ENCODE measurements at places on chromosomes 11 and 22.

DNA sequence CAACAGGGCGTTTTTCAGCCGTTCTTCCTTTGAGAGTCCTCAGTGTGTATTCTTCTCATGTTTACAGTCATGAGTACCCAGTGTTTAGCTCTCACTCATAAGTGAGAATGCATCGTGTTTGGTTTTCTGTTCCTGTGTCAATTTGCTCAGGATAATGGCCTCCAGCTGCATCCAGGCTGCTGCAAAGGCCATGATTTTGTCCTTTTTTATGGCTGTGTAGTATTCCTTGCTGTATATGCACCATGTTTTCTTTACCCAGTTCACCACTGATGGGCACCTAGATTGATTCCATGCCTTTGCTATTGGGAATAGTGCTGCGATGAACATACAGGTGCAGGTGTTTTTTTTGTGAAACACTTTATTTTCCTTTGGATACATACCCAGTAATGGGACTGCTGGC is 23.5 kb downstream of the B3GAT1 start:
- no peak for DNase-seq

DNA sequence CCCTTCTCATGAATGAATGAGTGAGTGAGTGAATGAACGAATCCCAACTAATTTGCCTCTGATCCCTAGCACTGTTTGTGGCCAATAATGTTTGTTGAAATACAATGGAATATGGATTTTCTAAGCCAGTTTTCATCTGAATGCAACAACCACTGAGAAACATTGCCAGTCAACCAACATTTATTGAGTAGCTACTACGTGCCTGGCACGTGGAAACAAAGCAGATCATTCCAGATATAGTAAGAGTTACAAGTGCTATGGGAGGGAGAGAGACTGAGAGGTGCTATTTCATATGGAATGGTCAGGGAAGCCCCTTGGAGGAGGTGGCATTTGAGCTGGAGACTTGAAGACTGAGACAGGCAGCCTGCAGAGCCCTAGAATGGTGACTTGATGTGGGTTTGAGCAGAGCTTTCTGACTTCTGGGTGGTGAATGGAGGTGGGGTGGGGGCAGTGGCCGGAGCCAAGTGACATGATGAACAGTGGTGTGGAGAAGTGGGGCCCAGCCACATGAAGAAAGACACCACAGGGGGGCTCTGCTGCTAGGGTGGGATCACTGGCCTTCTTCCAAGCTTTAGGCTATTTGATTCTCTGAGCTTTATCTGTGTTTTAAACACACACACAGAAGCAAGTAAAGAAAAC is 35.1 kb upstream of the SMTN start:
- no peak for DNase-seq

DNA sequence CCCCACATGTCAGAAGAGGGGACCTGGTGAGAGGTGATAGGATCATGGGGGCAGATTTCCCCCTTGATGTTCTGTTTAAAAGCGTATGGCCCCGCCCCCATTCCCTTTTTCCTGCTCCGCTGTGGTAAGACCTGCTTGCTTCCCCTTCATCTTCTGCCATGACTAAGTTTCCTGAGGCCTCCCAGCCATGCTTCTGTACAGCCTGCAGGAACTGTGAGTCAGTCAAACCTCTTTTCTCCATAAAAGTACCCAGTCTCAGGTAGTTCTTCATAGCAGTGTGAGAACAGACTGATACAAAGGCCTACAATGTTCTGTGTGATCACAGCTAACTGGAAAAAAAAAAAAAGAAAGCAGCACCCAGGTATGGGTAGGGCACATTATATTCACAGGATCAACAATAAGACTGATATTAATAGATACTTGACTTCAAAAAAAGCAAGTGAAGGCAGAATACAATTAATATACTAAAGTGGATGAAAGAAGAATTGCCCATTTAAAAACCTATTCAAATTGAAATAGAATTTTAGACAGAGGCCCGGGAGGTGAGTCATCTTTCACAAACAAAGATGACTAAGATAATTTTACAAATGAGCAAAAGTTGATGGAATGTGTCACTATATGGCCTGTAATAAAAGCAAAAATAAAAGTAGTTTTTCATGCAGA is 1.7 kb upstream of the OR52K1 start:
- no peak for DNase-seq

- DNase-seq, result no peak
These were observed 82.5 kb downstream of the ARHGAP42 start for GRCh38 chr11:100769617-100770016.

- DNase-seq, result no peak
These were observed 36.0 kb upstream of the COMT start for GRCh38 chr22:19905347-19906276.

- DNase-seq, result no peak
These were observed 342.7 kb downstream of the AASDHPPT start for GRCh38 chr11:106420048-106420665.

- no peak for DNase-seq
These were observed 129.5 kb upstream of the TBCEL start for GRCh38 chr11:120894202-120894985.

- DNase-seq, result no peak
These were observed 9.4 kb downstream of the KLHL22 start for GRCh38 chr22:20486229-20486628.

GRCh38 chr11:47916361-47916841 is 64.0 kb upstream of the PTPRJ start:
- no peak for DNase-seq

DNA sequence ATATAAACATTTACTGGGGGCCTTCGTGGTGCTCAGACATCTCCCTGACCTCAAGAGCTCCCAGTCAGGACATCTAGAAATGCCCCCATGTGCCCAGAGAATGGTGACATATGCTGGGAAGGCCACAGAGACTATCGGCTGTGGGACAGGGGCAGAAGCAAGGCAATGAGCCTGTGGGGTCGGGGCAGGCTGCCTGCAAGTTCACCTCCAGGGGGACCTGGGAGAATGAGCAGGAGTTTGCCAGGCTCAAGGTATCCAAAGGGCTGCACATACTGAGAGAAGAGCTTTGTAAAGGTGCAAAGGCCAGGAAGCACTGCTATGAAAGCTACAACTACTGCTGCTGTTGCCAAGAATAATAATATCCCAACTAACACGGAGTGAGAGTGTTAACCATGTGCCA is 233.9 kb downstream of the TENM4 start:
- DNase-seq, result no peak

- peak; percentile 23 for DNase-seq
These were observed 9.4 kb downstream of the PGM2L1 start for GRCh38 chr11:74388678-74389327.

GRCh38 chr22:25008666-25009065 is 56.1 kb downstream of the KIAA1671 start:
- no peak for DNase-seq

- no peak for DNase-seq
These were observed 372.7 kb upstream of the TENM4 start for GRCh38 chr11:79813551-79813950.

- no peak for DNase-seq
These were observed 48.3 kb downstream of the LIF start for GRCh38 chr22:30198152-30198825.

DNA sequence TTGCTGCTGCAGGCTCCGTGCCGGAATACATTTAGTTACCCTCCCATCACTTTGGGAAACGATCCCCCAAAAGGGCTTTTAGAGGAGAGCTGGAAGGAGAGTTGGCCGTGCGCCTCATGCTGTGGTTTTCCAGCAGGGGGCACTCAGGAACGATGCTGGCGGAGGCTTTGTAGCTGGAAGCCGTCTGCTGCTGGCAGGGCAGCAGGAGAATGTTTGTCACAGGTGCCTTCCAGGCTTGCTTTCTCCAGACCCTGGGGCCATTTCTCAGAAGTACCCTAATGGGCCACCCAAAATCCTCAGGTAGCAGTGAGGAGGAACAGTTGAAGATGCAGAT is 30.0 kb upstream of the CABP7 start:
- no peak for DNase-seq

DNA sequence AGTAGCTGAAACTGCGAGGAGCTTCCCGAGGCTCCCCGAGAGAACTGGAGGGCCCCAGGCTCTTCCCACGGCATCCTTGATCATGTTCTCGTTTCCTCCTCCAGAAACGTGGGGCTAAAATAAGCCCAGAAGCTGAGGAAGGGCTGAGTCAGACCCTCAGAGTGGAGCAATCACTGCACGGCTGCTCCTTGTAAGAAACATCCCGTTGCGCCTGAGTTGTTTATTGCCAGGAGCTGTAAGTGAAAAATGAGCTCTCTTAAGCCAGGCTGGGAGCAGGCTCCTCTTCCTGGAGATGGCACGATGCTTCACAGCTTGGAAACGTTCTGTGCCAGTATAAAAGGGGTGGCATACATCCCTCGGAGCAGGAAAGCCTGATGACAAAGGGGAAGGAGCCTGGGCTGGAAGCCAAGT is 47.3 kb upstream of the SYN3 start:
- no peak for DNase-seq
